A549 treated with ZK216348 at 1 μM for 4 hours (cell line): ENCODE measurements at places on chromosomes 13 and 19. TPM values are rescaled to one million over a fixed set of nuclear protein-coding genes. Genes with fewer than 3 reads are reported as not detected.

The LHB gene
- not detected in 5 replicates for total RNA-seq

The CATSPERD gene
- not detected in 5 replicates for total RNA-seq

The DCLK1 gene
- 0.65 to 1.2 TPM (median 0.86 TPM) in 5 replicates for total RNA-seq

The F2RL3 gene
- not detected in 5 replicates for total RNA-seq

The TMC4 gene
- 1.5 to 2.8 TPM (median 1.6 TPM) in 5 replicates for total RNA-seq

The U2AF1L4 gene
- total RNA-seq = 23.9 to 34.9 TPM (median 27.6 TPM) in 5 replicates

The TPTE2 gene
- not detected in 5 replicates for total RNA-seq

The CADM4 gene
- 5.0 to 10.7 TPM (median 9.0 TPM) in 5 replicates for total RNA-seq

The VSTM2B gene
- total RNA-seq = not detected in 5 replicates

The KHSRP gene
- 153 to 214 TPM (median 202 TPM) in 5 replicates for total RNA-seq

The PRR12 gene
- 20.1 to 39.3 TPM (median 34.5 TPM) in 5 replicates for total RNA-seq

The PCP2 gene
- total RNA-seq = not detected in 5 replicates

The GPR18 gene
- not detected in 5 replicates for total RNA-seq

The PSG7 gene
- 0.14 to 0.29 TPM in 2 of 5 replicates, not detected in the others for total RNA-seq

The ERICH4 gene
- not detected in 5 replicates for total RNA-seq

The KIR2DL1 gene
- not detected in 5 replicates for total RNA-seq

The ZNF431 gene
- 2.9 to 4.1 TPM (median 3.7 TPM) in 5 replicates for total RNA-seq
